Activated T-cell treated with anti-CD3 and anti-CD28 coated beads, Interleukin-2, amount 50 U/mL, for 1 hour (primary cell): ENCODE measurements at places on chromosomes 3 and 15.

- no peak for DNase-seq
These were observed 23.5 kb upstream of the LRRFIP2 start for GRCh38 chr3:37197810-37198371.

GRCh38 chr3:44090036-44090435 lies 151.7 kb upstream of the TOPAZ1 start:
- DNase-seq: no peak

DNA sequence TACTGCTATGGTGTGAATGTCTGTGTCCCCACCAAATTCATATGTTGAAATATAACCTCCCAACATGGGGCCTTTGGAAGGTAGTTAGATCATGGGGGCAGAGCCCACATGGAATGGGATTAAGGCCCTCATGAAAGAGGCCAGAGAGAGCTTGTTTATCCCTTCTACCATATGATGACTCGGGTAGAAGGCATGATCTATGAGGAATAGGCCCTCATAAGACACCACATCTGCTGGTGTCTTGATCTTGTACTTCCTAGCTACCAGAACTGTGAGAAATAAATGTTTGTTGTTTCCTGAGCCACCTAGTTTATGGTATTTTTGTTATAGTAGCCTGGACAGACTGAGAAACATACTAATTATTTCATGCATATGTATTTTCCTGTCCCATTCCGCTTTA lies 51.9 kb downstream of the WWTR1 start:
- DNase-seq: no peak

GRCh38 chr3:161576311-161576710 lies 79.7 kb downstream of the OTOL1 start:
- DNase-seq: no peak

GRCh38 chr3:98388147-98388546 lies 2.3 kb upstream of the OR5K3 start:
- DNase-seq: no peak

DNA sequence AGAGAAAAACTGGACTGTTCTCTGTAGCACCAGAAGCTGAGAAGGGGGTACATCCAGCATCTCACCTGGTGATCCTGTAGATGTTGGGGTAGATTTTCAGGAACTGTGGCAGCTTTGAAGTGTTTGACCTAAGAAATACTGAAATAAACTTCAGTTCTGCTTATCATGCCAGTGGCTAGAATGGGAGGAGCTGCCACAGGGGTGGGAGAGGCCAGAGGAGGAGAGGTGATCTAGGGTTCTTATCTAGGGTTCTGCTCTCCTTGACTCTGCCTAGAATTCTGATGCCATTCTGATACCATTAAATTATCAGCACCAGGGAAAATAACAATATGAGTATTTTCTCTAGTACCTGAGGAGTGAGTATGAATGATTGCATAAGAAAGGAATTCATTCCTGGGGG lies 10.2 kb upstream of the CPOX start:
- DNase-seq: no peak

GRCh38 chr15:58044551-58044950 lies 21.0 kb downstream of the ALDH1A2 start:
- DNase-seq: no peak

- DNase-seq: no peak
These were observed 27.1 kb downstream of the GPR171 start for GRCh38 chr3:151175952-151176351.

DNA sequence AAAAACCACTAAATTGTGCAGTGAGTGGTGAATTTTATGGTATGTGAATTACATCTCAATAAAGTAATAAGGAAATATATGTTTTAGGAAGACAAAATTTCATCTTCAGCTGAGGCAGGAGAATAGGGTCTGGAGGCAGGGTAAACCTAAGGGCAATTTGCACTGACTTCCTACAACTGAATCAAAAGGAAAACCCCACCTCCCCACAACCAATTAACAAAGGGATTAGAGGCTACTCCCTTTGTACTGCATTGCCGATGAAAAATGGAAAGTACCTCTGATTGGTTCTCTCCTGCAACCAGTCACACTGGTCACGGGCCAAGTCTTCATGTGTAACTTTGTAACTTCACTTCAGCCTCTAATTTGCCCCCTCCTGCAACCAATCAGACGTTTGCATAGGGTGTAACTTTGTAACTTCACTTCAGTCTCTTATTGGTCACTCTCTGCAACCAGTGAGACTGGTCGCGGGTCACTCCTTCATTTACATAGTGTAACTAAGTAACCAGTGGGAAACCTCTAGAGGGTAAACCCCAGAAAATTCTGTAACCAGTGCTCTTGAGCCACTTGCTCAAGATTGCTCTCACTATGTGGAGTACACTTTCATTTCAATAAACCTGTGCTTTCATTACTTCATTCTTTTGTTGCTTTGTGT lies 244.5 kb downstream of the CNTN4 start:
- DNase-seq: no peak

- no peak for DNase-seq
These were observed 145.5 kb upstream of the TPM1 start for GRCh38 chr15:62896969-62897486.

DNA sequence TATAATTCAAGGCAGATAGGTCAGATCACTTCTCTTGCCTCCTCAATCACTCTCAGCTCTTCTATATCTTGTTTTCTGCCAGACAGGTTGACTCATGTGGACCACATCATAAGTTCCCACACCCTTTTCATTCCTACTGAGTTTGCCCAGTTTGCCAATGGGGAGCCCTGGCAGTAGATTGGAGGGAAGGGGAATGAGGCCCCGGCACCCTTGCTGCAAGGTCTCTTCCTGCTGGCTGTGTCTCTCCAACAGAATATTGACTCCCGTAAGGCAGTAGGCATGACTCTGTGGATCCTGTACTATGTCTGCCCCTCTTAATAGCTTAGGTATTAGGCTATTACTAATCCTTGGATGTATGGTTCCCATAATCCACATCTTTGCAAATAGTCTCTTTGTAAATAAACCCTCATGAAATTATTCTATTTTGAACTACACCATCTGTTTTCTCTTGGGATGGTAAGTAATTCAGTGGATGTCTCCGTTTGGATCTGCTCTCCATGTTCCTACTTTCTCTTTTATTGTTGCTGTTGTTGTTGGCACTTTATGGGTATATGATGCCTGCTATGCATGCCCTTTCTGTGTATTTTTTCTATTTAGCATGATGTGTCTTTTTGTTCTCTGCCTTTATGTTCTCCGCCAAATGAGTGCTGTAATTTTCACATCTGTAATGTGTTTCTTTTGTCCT lies 65.5 kb upstream of the DCBLD2 start:
- DNase-seq: no peak

GRCh38 chr3:194745422-194746184 lies 59.9 kb downstream of the FAM43A start:
- DNase-seq: no peak

- peak; percentile 19 for DNase-seq
These were observed 58.8 kb downstream of the ARHGAP31 start for GRCh38 chr3:119352863-119353527.

GRCh38 chr3:188964957-188965356 lies 206.8 kb upstream of the TPRG1 start:
- no peak for DNase-seq

- DNase-seq: no peak
These were observed 287.5 kb downstream of the MAGI1 start for GRCh38 chr3:65751123-65751700.

DNA sequence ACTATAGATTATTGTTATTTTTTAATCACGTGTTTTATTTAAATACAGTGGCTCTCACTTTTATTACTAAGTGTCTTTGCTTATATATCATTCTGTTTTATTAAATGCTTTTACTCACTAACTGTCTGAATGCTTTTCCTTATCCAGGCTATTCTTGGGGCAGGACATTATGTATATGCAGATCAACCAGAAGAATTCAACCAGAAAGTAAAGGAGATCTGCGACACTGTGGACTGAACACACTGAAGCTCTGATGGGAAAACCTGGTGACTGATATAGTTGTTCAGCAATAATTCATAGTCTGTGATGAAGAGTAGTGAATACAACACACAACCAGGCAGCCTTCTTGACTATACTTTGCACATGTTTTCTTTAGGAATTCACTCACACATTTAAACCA lies 27.6 kb downstream of the ABHD5 start:
- DNase-seq: no peak

DNA sequence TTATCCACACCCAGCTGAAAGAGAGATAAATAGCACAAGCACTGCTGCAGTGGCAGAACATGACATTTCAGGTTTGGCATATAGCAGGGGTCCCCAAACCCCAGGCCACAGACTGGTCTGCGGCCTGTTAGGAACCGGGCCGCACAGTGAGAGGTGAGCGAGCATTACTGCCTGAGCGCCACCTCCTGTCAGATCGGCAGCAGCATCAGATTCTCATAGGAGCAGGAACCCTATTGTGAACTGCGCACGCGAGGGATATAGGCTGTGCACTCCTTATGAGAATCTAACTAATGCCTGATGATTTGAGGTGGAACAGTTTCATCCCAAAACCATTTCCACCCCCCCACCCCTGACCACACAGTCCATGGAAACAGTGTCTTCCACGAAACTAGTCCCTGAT lies 54.6 kb downstream of the CCR4 start:
- no peak for DNase-seq

DNA sequence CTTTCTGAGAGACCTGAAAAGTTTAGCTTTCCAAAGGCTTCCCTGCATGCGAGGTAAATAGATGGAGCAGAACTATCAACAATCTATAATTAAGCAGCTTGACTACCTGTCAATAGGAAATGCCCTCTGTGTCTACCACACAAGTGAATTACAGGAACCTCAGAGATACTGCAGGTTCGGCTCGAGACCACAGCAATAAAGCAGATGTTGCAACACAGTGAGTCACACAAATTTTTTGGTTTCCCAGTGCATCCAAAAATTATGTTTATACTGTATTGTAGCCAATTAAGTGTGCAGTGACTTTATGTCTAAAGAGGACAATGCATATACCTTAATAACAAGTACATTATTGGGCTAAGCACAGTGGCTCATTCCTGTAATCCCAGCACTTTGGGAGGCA lies 252.0 kb downstream of the UBE2E2 start:
- no peak for DNase-seq

- DNase-seq: no peak
These were observed 25.6 kb downstream of the IQCB1 start for GRCh38 chr3:121809249-121809648.

DNA sequence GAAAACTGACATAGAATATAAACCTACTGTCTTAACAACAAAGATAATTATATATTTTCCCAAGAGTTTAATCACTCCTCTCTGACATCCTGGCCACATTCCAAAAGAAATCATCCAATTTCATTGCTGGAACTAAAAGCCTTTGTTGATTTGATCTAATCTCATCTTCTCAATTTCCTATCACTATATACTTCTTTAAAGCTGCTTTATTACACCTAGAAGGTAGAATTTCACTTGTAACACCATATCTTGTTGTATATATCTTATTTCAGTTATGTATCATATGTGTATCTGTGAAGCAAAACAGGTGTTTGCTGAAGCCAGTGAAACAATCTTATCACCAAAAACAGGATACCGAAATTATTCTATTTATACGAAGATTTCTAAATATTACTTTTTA lies 740.2 kb downstream of the ROBO1 start:
- no peak for DNase-seq

DNA sequence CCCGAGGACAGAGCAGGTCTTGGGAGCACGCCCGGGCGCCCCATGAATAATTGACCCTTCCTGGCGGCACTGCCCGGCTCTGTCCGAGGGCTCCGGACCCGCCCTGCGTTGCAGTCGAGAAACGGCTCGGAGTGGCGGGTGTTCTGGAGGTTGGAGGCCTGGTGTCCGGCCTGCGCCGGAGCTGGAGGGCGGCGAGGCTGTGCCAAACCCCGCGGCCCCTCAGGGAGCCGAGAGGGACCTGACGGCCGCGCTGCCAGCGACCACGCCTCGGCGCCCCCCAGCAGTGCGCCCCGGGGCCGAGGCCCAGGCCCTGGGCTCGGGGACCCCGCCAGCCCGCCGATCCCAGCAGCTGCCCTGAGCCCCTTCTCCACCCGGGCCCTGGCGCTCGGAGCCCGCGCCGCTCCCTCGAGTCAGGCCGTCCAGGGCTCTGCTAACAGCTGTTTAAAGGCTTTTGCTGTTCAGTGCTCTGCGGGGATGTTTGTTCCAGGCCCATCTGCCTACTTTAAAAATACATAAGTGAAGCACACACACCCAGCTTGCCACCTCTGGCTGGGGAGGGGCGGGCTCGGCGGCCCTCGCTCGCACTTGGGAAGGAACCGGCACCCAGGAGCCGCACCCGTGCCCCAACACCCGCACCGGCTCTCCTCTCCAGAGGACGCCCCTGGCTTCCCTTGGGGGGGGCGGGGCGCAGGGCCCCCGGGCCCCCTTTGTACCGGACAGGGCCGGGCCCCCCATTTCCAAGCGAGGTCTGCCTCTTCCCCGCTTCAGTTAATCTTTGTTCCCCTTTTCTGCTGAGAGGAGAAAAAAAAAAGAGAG lies 730 bp upstream of the ZNF710 start:
- no peak for DNase-seq

DNA sequence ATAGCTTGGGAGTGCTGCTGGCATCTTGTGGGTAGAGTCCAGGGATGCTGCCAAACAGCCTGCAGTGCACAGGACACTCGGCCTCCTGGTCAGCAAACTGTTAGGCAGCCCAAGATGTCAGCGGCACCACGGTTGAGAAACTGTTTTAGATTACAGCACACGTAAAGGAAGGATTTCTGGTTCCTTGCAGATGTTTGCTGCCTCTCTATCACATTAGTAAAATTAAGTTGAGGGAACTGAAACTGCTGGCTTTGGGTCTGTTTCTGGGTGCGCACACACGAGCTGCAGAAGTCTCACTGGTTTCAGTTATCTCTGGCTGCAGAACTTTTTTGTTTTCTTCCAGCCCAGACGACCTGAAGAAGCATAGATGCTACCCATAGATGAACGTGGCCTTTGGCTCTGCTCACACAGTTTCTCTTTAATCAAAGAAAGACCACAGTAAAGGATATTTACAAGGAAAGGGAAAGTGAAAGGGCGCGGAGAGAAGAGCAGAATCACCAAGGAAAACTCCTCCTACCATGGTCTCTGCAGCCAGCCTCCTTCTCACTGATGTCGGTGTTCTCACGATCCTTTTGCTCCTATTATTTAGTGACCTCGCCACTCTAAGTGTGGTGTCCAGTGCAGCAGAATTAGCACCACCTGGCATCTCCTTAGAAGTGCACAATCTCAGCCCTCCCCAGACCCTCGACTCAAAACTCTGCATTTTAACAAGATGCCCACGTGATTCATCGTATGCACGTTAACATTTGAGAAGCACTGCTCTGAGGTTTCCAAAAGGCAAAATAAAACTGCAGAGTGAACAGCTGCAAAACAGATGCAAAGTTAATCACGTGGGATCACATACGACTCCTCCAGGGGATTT lies 50.6 kb upstream of the AKAP13 start:
- peak; percentile 36 for DNase-seq

- no peak for DNase-seq
These were observed 2.5 kb downstream of the PRR23E start for GRCh38 chr3:127195417-127195816.

DNA sequence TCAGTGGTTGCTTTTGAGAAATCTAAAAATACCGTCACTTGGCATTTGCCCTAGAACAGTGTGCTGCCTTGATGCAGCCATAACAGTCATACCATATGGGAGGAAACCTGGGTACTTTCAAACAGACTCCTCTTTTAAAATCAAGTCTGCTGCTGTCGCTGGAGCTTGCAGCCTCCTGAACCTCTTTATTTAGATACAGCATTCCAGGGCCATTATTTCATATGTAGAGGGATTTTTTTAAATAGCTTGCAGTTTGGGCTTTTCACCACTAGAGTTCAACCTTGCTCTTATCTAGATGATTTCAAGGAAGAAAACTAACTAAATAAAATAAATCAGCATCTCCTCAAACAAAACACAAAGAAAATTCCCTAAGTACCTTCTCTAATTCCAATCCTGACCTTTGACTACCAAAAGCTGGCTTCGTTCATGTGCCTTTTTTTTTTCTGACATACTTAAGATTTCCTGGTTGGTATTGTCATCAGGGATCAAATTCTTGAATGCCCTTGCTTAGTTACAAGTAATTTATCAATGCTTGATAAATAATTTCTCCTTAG lies 111.6 kb downstream of the KBTBD8 start:
- DNase-seq: no peak
